ENCODE measurements at places on chromosomes 12 and 14. TPM values are rescaled to one million over a fixed set of nuclear protein-coding genes. Genes with fewer than 3 reads are reported as not detected.

Gene AHNAK2
- not detected for polyA plus RNA-seq

Gene KCNA5
- not detected for polyA plus RNA-seq

Gene OR4E2
- not detected for polyA plus RNA-seq

Gene RNU4-1
- polyA plus RNA-seq: not detected

Gene SOX5
- polyA plus RNA-seq: not detected

Gene MYF6
- not detected for polyA plus RNA-seq

Gene ESPL1
- polyA plus RNA-seq: not detected

Gene LRRIQ1
- polyA plus RNA-seq: not detected

Gene INHBC
- polyA plus RNA-seq: not detected

Gene GALNT8
- 0.06 TPM for polyA plus RNA-seq

Gene RPGRIP1
- not detected for polyA plus RNA-seq

Gene SLC2A14
- polyA plus RNA-seq: not detected

Gene EIF2S1
- polyA plus RNA-seq: 65.1 TPM

Gene NAV3
- not detected for polyA plus RNA-seq

Gene KRT82
- polyA plus RNA-seq: not detected

Gene PNMA1
- polyA plus RNA-seq: 44.0 TPM

Gene JPH4
- polyA plus RNA-seq: 0.13 TPM

Gene NFATC4
- polyA plus RNA-seq: not detected

Gene GSC
- polyA plus RNA-seq: not detected

Gene IL26
- not detected for polyA plus RNA-seq

Gene OR4K14
- not detected for polyA plus RNA-seq

Gene RDH5
- 0.67 TPM for polyA plus RNA-seq

Gene LACRT
- not detected for polyA plus RNA-seq

Gene PPP1R36
- not detected for polyA plus RNA-seq

Gene KRT77
- 0.08 TPM for polyA plus RNA-seq

Gene SERPINA10
- not detected for polyA plus RNA-seq

Gene ANG
- polyA plus RNA-seq: 0.40 TPM

Gene ACTN1
- 188 TPM for polyA plus RNA-seq

Gene BEST3
- not detected for polyA plus RNA-seq

Gene P2RX2
- not detected for polyA plus RNA-seq

Gene FSCB
- polyA plus RNA-seq: not detected

Gene SLC5A8
- polyA plus RNA-seq: not detected

Gene PLCZ1
- polyA plus RNA-seq: not detected

Gene YARS2
- 22.5 TPM for polyA plus RNA-seq

Gene NOS1
- polyA plus RNA-seq: not detected

Gene MGST1
- not detected for polyA plus RNA-seq

Gene DEPDC4
- polyA plus RNA-seq: 0.87 TPM

Gene APOLD1
- polyA plus RNA-seq: 0.25 TPM

Gene LGR5
- polyA plus RNA-seq: not detected

Gene GALNT9
- not detected for polyA plus RNA-seq

Gene C1R
- polyA plus RNA-seq: 2.9 TPM

Gene TAS2R19
- 0.39 TPM for polyA plus RNA-seq

Gene CCND2
- polyA plus RNA-seq: 65.1 TPM

Gene AMIGO2
- 30.4 TPM for polyA plus RNA-seq

Gene ACRBP
- 1.1 TPM for polyA plus RNA-seq

Gene LGALS3
- 0.51 TPM for polyA plus RNA-seq

Gene SYT1
- polyA plus RNA-seq: not detected

Gene LPAR5
- polyA plus RNA-seq: 6.6 TPM

Gene KIF5A
- polyA plus RNA-seq: 0.06 TPM

Gene OR6C70
- not detected for polyA plus RNA-seq

Gene CHST11
- polyA plus RNA-seq: 28.7 TPM

Gene TAS2R8
- polyA plus RNA-seq: not detected

Gene POTEG
- polyA plus RNA-seq: not detected

Gene PRKD1
- polyA plus RNA-seq: not detected

Gene PRH2
- not detected for polyA plus RNA-seq
